HFF-Myc (cell line): ENCODE measurements at places on chromosomes 3 and 15.

DNA sequence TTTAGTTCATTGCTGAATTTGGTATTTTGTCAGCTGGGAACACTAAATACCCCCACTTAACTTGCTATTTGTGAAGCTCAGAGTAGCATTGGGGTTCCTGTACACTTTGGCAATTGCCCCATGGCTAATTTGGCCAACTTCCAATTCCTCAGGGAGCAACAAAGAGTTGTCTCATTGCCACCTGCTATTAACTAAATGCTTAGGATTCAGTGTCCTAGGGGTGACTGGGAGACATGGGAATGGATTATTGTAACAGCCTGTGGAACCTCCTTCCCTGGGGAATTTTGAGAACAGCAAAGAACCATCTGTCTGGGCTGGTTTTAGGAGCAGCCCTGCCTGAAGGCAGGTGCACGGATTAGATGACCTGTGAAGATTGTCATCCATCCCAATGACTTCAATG is 437.4 kb upstream of the TPRG1 start:
- DNase-seq: no peak

DNA sequence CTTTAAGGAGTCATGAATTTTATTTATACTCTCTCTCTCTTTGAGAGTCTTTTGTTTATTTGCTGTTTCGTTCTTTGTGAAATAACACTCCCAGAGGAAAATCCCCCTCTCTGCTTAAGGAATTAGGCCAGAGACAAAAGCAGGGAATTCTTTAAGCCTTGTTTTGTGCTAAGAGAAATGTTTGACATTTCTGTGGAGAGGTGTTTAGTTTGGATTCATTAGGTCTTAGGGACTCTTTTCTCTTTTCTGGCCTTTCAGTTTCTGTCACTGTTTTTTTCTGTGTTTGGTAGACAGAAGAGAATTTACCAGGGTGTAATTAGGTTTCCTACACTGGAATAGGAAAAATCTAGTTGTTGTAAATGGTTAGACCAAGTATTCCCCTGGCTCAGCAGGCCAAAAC is 241.8 kb upstream of the NR2F2 start:
- DNase-seq: no peak

- DNase-seq: no peak
Measured at GRCh38 chr15:97114900-97115760, 784.6 kb downstream of the NR2F2 start.

DNA sequence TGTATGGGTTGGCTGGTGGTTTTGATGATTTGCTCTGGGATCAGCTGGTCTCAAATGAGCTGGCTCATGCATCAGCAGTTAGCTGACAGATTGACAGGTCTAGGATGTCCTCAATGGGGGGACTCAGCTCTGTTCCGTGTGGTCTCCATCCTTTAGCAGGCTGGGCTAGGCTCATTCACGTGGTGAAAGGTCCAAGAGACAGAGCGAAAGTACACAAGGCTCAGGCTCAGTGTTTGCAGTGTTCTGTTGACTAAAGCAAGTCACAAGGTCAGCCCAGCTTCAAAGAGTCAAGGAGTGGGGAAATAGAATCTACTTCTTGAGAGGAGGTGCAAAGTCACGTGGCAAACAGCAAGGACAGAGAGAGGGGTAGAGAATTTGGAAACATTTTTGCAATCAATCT is 126.5 kb upstream of the CMC1 start:
- DNase-seq: no peak

DNA sequence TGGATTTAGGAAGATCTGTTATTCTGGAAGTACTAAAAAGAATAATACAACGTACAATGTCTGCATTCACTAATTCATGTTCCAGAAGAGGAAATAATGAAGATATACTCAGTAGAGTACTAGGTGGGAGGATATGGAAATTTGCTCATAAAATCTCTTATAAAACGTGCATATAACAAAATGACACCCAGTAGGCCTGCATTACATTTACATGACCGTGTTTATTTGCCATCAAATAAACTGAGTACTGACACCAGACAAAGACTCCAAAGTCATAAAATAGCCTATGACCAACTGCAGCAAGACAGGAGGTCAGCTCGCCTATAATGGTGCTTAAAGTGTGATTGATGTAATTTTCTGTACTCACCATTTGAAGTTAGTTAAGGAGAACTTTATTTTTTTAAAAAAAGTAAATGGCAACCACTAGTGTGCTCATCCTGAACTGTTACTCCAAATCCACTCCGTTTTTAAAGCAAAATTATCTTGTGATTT is 60.4 kb downstream of the DCUN1D1 start:
- no peak for DNase-seq

DNA sequence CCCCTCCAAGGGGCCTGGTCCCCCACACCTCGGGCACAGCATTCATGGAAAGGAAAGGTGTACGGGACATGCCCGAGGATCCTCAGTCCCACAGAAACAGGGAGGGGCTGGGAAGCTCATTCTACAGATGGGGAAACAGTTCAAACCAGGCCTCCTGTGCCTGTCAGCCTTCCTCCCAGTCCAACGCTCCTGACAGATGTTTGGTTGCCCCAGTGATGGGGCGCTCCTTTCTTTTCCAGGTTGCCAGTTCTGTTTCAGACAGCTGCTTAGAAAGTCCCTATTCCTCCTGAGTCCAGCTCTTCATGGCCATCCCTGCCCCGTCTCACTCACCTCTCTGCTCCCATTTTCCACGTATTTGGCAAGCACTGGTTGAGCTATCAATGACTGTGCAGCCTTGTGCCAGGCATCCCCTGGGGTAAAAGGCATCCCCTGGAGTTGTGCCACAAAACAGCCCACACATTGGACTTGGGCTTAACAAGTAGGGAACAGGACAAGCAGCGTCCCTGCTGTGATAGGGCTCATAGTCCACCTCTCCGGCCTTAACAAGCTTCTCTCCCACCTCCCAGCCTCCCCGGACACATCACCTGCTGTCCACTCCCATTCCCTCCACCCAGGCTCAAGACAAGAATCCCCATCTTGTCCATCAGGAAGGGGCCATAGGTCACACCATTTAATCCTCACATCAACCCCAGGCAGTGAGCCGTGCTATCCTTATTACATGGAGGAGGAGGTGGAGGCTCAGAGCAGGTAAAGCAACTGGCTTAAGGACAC is 6.6 kb downstream of the OXTR start:
- no peak for DNase-seq

DNA sequence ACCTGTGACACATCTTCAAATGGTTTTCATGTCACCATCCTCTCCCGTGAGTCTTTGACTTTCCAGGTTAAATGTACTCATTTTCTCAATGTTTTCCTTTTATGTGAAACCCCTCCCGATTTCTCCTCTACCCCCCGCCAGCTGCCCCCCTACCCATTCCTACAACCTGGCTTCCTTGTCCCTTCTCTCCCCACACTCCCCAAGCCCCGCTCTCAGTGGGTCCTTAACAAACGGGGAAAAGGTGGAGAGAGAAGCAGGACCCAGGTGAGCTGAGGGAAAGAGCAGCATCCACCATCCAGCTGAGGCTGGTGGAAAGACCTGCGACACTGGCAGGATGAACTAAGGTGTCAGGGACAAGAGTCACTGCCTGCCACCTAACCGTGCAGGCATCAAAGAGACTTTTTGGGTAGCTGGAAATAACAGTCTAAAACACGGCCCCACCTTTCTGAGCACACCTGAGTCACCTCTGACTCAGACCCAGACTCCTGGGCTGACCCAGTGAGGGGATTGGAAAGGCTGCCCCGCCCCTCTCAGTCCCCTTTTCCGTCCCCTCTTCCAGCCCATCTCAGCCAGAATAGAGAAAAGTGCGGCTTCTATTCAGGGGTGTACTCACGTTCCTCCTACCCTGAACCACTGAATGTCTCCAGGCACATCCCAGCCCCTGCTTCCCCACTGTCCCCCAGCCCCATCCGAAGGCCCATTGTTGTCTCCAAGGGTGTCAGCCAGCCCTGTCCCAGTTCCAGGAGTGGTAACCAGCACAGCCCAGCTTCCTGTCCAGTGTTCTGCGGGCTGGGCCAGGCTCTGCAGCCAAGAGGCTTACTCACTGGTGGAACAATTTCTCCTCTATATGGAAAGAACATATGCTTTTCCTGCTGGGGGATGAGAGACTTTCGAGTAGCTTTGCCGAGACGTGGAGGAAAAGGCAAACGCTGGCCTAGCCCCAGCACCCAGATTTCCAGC is 20.4 kb downstream of the ISG20 start:
- DNase-seq: no peak

GRCh38 chr15:66456211-66456610 is 41.4 kb downstream of the SNAPC5 start:
- no peak for DNase-seq

GRCh38 chr3:172519740-172520139 is 3.5 kb downstream of the TNFSF10 start:
- no peak for DNase-seq

DNA sequence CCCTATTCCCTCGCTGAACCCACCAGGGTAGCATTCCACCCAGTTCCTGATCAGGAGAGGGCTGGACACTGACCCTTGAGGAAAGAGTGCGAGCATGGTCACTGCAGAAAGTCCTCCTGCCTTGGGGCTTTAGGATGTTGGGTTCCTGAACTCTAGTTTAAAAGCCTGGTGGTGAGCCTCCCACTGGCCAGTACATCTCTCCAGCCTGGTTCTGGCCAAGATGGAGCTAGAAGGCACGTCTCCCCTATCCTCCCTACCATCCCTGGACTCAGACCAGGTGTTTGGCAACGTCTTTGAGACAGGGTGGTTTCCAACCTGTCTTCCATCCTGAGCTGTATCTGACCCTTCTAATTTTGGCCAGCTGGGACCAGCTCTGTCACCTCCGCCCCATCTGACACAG is 31.4 kb downstream of the NBEAL2 start:
- no peak for DNase-seq

DNA sequence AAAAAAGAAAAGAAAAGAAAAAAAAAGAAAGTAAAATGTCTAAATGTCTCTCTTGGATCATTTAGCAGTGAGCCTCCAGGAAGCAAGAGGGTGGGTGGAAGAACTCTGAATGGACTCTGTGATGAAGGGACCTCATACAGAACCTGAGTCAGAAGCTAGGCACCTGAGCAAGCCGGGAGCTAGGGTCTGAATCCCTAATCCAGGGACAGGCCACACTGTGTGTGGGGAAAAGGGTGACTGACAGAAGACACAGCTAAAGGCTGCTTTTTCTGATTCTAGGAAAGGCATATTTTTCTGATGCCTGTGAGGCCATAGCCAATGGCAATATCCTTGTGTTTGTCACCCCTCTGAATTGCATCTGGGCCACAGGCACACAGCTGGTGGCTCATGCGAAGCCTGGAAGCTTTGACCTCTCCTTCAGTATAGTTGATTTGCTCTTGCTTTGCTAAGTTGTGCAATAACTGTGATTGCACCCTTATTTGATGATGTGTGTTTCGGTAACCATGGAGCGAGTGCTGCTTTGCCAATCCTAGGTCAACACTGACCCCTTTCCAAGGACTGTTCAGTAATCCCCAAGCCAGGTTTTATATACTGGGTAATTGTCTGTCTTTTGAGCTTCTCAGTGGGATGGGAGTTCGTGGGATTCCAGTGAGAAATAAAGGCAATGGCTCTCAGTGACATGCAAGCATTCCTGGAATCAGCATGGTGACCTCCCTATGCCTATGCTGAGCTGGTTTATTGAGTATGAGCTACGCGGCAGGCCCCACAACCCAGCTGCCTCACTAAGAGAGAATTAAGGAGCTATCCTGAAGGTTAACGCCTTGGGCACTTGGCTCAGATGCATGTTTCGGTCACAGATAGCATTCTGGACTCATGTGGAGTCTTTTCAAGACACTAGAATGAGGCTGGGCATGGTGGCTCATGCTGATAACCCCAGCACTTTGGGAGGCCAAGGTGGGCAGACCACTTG is 49.0 kb upstream of the OSBPL11 start:
- DNase-seq: peak; percentile 6

DNA sequence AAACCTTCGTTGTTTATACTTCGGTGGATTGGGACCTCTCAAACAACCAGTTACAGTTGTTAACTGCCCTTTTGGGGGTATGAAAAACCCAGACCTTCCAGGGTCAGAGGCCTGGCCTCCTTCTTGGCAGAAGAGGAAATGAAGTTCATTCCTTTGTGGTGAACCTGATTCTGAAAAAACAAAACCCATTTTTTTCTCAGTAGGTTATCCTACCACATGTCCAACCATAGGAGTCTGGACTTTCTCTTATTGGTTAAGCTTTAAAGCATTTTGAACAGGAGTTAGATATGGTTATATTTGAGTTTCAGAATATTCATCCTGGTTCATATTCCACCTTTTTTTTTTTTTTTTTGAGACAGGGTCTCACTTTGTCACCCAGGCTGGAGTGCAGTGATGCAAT is 7.2 kb upstream of the LACTB start:
- no peak for DNase-seq

GRCh38 chr15:92164327-92165000 is 229.2 kb upstream of the ST8SIA2 start:
- DNase-seq: no peak

DNA sequence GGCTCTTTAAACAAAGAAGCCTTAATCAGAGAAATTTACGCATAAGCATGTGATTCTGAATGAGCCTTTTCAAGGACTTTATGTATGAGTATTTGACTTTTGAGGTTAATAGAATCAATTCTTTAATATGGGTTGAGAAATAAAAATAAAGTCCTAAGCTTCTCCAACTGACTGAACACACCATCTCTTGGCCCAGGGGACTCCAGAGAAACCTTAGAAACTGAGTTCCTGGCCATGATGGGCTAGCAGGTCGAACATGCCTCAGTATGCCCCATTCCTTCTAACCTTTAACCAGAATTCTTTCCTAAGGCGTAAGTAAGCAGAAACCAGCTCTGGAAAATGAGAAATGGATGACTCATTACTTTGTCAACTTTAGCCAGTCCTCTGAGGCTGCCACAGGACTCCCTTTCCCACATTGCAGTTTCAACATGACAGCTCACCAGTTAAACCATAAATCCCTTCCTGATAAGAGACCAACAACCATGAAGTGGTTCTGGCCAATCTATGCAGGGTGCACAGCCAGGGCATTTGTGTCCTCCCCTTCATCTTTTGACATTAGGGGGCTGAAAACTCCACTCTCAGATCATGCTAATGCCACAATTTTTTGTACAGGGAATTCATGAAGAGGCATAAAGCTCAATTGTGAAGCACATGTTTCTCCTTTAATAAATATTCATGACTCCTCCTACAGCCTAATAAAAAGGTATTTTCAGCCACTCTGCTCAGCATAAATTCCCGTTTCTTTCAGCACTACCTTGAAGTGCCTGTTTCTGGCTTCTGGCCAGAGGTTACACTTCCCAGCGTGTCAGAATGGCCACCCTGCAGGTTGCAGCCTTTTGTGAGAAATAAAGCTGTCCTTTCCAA is 33.3 kb downstream of the TM4SF18 start:
- DNase-seq: peak; percentile 88

DNA sequence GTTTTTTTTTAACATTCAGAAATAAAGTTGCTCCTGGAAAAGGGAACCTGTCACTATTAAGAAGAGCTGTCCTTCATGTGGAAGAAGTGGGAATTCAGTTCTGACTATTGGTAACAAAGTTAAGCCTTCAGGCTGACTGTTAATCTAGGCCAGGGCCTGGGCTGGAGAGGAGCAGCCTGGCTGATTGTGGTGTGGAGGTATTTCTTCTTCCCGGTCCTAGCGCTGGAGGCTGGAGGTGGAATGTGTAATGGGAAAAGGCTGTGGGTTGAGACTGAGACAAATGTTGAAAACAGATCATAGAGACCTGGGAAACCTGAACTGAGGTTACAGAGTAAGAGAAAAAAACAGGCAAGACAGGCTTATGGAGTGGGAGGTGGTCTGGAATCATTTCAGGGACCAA is 23.8 kb upstream of the SH3BP5 start:
- no peak for DNase-seq

GRCh38 chr15:66278056-66278455 is 15.3 kb upstream of the DIS3L start:
- DNase-seq: no peak
